Stimulated activated CD4-positive, alpha-beta T cell treated with anti-CD3 and anti-CD28 coated beads, Interleukin-15, amount 100 ng/mL, for 48 hours (primary cell): ENCODE measurements at places on chromosomes 3 and 15.

- no peak for DNase-seq
Measured at GRCh38 chr15:50652671-50653070, 33.9 kb downstream of the TRPM7 start.

GRCh38 chr3:33914731-33915379 lies 116.4 kb downstream of the PDCD6IP start:
- no peak for DNase-seq

GRCh38 chr3:128488991-128489673 lies 3.9 kb downstream of the GATA2 start:
- DNase-seq, result no peak

DNA sequence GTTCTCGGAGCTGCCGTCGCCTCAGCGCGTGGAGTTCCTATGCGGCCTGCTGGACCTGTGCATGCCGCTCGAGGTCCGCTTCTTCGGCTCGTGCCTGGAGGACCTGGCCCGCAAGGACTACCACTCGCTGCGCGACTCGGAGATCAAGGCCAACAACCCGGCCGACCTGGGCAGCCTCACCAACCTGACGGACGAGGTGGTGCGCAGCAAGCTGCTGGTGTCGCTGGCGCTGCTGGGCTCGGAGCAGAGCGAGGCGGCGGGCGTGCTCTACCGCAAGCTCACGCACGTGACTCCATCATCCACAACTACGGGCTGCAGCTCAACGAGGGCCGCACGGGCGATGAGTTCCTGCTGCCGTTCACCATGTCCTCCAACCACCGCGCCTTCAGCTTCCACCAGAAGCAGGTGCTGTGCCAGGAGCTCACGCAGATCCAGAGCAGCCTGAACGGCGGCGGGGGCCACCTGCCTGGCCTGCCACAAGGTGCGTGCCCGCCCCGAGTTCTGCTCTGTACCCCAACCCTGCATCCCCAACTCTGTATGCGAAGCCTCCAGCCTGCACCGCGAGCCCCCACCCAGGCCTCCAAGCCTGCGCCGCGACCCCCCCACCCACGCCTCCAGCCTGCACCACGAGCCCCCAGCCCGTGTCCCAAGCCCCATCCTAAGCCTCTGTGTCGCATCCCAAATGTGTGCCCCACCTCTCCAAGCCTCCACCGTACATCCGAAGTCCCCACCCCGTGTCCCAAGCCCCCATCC lies 178.2 kb downstream of the OR4M2 start:
- DNase-seq, result no peak

DNA sequence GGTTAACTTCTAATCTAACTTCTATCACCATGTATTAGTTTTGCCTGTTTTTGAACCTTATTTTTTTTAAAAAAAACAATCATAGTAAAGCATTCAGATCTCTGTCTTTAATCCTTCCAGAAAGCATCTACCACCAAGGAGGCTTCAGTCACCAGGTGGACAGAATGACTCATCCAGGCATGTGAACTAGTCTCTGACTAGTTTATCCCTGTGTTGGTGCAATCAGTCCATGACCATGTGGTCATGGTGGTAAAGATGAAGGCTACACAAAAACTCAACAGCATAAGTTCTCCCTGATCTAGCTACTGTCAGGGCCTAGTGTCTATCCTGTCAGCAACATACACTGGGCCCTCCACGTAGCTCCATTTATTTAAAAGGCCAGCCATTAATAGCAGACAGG lies 750.6 kb downstream of the AGBL1 start:
- DNase-seq, result no peak

DNA sequence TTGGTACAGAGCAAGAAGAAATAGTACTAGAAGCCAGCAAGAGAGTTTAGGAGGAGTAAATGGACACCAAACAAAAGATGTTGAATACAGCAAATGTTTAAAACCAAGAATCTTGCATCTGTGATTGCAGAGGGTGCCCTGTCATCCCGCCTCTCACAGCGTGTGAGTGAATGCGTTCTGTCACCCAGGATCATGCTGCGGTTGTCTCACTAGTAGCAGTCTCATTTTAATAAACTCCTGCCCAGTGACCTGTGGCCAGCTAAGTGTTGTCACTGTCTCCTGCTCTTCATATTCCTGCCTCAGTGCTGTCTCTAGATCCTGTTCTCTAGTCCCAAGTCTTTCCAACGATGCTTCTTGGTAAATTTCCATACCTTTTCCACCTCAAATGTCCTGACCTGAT lies 584.6 kb downstream of the MCTP2 start:
- no peak for DNase-seq
